Ecto neural progenitor cell (in vitro differentiated cells): ENCODE measurements at places on chromosomes 16 and 17.
A peak's percentile ranks its signal among the peaks of the same experiment; 100 is the strongest.

DNA sequence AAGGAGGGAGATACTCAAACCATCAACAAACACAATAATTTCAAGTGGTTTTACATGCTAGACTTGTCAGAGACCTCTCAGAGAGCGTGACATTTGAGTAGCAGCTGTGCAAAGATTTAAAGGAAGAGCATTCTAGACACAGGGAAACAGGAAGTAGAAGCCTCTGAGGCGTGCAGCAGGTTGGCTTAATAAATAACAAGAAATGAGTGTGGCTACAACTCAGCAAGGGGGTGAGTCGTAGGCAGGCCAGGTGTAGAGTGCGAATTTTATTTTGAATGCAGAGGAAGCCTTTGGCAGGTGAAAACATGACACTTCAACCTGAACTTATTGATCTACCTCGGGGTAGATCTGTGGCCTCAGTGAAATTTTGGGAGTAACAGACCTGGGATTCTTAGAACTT, 73.2 kb upstream of the MRTFB start:
- DNase-seq, result no peak

- DNase-seq, result no peak
Measured at GRCh38 chr17:81656835-81657234, 493 bp upstream of the PDE6G start.

GRCh38 chr17:879546-880442, 97.6 kb downstream of the MRM3 start:
- DNase-seq, result peak; percentile 87

DNA sequence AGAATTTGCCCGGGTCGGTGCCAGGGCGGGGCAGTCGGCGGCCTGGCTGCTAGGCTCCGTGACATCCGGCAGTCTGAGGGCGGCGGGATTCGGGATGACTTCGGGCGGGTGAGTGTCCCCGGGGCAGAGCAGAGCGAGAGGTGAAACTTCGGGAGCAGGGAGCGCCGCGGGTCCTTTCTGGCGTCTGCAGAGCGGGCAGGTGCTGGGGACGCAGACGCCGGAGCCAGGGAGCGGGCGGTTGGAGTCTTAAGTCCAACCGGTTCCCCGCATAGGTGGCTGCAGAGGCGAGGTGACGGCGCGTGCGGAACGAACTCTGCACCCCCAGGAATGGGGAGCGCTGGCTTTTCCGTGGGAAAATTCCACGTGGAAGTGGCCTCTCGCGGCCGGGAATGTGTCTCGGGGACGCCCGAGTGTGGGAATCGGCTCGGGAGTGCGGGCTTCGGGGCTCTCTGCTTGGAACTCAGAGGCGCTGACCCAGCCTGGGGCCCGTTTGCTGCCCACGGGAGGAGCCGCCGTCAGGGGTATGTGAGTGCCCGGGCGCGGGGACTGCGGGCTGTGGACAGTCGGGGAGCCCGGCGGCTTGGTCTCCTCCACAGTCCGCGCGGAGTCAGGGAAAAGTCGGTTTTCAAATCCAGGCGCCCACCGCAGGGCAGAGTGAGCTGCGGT, at the start of gene B4GALNT2:
Gene B4GALNT2, plus strand, starts transcription at position 71 of the 666 bp plus-strand sequence. Its CDS starts 24 bp downstream, at position 95.
- DNase-seq, result peak; percentile 73

GRCh38 chr17:57938061-57938502, 17.1 kb downstream of the CUEDC1 start:
- no peak for DNase-seq

DNA sequence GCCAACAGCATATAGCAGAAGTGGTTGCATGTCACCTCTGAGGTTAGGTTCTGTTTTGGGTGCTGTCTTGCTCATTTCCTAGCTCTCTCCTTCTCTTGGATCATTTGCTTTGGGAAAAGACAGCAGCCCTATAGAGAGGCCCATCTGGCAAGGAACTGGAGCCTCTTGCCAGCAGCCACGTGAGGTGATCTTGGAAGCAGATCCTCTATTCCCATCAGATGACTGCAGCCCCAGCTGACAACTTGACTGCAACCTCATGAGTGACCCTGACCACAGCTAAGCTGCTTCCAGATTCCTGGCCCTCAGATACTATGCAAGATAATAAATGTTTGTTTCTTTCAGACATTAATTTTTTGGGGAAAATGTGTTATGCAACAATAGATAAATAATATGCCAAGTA, 213.3 kb upstream of the HS3ST4 start:
- DNase-seq, result no peak

- DNase-seq, result no peak
Measured at GRCh38 chr16:53056392-53056881, 1.6 kb downstream of the CHD9 start.

DNA sequence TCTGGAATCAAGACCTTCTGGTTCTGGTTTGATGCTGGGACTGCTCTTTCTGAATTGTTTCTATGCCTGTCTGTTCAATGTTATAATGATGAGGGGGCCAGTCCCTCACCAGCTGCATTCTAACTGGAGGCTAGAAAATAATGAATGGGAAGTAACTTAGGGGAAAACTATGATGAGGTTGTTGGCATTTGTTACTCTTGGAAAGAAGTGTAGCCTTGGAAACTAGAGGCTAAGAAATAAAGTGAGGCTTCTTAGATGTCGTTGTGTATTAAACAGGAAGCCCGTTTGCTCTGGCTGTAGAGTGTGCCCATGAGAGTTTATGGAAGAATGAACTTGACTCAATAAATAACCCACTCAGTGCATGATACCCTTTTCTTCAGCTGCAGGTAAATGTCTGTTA, 140.8 kb downstream of the PRKCA start:
- DNase-seq, result no peak
